CD8-positive, alpha-beta T cell (primary cell): ENCODE measurements at places on chromosomes 4 and X. TPM values are rescaled to one million over a fixed set of nuclear protein-coding genes. Genes with fewer than 3 reads are reported as not detected.

Gene TEX13D
- total RNA-seq = not detected

Gene EREG
- 0.25 TPM for total RNA-seq

Gene GPRIN3
- 32.1 TPM for total RNA-seq

Gene TDO2
- total RNA-seq = not detected

Gene NOX1
- not detected for total RNA-seq

Gene CHRDL1
- not detected for total RNA-seq

Gene PNMA3
- 2.3 TPM for total RNA-seq

Gene NUDT11
- total RNA-seq = 1.6 TPM

Gene AGA
- 15.0 TPM for total RNA-seq

Gene CXorf65
- 51.0 TPM for total RNA-seq

Gene HTR2C
- not detected for total RNA-seq

Gene MRPS18C
- total RNA-seq = 17.7 TPM

Gene CXCL8
- 1.4 TPM for total RNA-seq

Gene VEGFD
- not detected for total RNA-seq

Gene FAM241A
- total RNA-seq = 0.90 TPM

Gene CENPVL1
- total RNA-seq = not detected

Gene WNK3
- total RNA-seq = not detected

Gene CFP
- total RNA-seq = 4.8 TPM

Gene TMPRSS11F
- not detected for total RNA-seq
